RWPE1 (cell line): ENCODE measurements at places on chromosomes 13 and 19.

GRCh38 chr13:59356607-59357006 lies 807.1 kb downstream of the DIAPH3 start:
- DNase-seq: no peak

GRCh38 chr19:41705393-41706174 lies 2.8 kb upstream of the CEACAM5 start:
- DNase-seq: peak; percentile 26

DNA sequence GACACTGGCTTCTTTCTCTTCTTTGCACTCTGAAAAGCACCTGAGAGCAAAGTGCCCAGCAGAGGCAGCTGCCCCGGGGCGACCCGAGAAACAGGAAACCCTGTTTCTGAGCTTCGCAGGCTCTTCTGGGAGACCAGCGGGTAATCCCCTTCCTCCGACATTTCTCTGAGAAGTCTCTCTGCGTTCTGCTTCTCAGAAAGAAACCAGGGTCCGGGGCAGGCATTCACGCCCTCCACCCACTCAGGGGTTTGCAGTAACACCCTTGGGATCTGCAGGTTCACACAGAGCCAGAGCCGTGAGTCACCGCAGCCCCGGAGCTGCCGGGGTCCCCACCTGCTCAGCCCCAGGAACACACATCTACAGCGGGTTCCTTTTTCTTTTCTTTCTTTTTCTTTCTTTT lies 86.0 kb downstream of the GADD45B start:
- no peak for DNase-seq

GRCh38 chr19:54254195-54254906 lies 2.7 kb downstream of the LILRB5 start:
- no peak for DNase-seq

- DNase-seq: no peak
These were observed 18.5 kb upstream of the ZNF331 start for GRCh38 chr19:53519446-53519845.

- DNase-seq: no peak
These were observed 4.5 kb downstream of the ATP4B start for GRCh38 chr13:113653264-113654174.

DNA sequence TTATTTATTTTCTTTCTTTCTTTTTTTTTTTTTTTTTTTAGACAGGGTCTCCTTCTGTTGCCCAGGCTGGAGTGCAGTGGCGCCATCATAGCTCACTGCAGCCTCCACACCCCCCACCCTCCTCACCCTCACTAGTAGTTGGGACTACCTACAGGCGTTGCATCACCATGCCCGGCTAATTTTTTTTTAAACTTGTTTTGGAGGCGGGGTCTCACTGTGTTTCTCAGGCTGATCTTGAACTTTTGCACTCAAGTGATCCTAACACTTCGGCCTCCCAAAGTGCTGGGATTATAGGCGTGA lies 33.6 kb downstream of the GJA3 start:
- DNase-seq: no peak

- no peak for DNase-seq
These were observed 126.9 kb downstream of the SIPA1L3 start for GRCh38 chr19:38033658-38034491.

DNA sequence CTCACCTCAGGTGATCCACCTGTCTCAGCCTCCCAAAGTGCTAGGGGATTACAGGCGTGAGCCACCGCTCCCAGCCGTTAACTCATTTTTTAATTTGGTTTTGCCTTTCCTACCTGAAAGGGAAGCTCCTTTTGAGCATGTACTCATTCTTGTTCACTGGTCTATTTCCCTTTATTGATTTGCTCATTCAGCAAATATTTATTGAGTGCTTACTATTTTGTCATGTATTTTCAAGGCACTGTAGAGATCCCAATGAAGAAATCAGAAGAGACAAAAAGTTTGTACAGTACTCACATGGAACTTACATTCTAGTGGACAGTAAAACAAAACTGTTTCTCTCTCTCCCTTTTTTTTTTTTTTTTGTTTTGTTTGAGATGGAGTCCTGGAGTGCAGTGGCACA lies 13.8 kb downstream of the SPACA6 start:
- no peak for DNase-seq

DNA sequence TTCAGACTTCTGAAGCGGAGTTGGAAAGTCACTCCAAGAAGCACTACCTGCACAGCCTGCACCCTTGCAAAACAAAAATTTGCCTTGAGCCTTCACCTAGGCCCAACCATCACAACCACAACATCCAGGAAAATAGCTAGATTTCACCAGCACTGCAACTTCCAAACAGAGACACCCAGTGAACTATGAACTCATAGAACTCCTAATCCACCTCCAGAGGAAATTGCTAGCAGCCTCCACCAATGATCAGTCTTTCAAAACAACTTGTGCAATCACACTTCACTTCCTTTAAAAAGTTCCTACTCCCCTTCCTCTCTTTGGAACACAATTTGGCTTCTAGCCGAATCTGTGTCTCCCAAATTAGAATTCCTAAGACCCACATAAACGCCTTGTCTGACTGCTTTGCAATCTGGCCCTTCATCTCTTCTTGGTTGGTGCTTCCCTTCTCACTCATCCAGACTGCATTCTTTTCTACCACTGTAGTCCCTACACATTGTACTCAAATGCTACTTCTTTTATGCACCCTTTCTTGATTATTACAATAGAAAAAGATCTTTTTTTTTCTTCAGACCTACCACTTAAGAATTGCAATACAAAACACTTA lies 489.2 kb upstream of the ARGLU1 start:
- no peak for DNase-seq

DNA sequence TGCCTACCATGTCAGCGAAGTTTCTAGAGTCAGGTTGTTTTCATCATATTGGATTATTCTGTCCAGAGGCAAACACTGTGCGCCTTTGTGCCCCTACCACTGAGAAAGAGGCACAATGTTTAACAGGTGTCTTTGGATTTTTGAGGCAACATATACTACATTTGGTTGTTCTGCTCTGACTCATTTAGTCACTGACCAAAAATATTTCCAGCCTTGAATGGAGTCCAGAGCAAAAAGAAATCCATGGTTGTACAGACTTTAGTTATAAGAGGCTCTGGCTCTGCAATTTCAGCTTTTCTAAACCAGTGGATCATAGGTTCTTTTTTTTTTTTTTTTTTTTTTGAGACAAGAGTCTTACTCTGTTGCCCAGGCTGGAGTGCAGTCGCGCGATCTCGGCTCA lies 35.7 kb downstream of the LACC1 start:
- DNase-seq: no peak

DNA sequence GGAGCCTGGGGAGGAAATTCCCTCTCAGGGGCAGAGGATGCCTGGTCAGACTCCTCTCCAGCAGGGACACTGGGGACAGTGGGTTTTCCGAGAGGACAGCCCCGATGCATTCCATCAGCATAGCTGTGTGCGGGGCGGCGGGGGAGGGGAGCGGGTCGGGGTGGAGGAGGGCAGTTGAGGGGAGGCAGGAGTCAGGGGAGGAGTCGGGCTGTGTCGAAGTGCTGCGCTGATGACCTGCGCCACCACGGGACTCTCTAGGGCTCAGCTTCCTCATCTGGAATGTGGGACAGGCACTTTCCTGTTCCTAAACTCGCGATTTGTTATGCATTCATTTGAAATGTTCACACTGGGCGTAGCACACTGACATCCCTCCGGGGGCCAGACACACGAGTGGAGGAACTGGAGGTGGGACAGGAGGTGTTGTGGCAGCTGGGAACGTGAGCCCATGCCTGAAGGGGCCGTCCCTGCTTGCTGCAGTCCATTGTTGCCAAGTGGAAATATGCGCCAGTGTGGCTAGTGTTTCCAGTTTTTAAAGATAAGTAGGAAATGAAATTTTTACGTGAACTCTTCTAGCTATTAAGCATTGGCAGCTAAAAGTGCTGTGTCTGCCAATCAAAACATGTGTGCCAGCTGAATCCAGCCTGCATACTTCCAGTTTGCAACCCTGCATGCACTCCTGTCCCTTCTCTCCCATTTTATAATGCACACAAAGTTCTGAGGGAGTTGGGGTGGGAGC lies 43.3 kb downstream of the FLT1 start:
- no peak for DNase-seq

DNA sequence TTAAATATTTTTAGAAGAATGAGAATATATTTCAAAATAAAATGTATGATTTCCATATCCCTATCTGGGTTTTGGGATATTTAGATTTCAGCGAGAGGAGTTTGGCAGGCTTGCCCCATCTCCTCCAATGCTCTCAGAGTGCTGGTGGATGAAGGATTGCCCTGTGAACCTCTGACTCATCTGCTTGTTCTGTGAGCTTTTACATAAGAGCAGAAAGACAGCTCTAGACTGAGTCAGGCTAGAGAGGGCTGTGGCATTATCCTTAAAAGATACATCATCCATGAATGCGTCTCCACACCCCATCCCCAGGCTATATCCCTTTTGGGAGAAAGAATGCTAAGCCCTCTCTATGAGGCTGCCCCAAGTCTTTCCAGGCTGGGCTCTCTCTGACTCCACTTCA lies 190.6 kb downstream of the TUBA3C start:
- no peak for DNase-seq

GRCh38 chr13:106550570-106551135 lies 15.2 kb upstream of the EFNB2 start:
- DNase-seq: no peak

- no peak for DNase-seq
These were observed 16.9 kb upstream of the AP1M2 start for GRCh38 chr19:10603873-10604459.

GRCh38 chr13:113273321-113273720 lies 23.7 kb upstream of the LAMP1 start:
- DNase-seq: no peak

DNA sequence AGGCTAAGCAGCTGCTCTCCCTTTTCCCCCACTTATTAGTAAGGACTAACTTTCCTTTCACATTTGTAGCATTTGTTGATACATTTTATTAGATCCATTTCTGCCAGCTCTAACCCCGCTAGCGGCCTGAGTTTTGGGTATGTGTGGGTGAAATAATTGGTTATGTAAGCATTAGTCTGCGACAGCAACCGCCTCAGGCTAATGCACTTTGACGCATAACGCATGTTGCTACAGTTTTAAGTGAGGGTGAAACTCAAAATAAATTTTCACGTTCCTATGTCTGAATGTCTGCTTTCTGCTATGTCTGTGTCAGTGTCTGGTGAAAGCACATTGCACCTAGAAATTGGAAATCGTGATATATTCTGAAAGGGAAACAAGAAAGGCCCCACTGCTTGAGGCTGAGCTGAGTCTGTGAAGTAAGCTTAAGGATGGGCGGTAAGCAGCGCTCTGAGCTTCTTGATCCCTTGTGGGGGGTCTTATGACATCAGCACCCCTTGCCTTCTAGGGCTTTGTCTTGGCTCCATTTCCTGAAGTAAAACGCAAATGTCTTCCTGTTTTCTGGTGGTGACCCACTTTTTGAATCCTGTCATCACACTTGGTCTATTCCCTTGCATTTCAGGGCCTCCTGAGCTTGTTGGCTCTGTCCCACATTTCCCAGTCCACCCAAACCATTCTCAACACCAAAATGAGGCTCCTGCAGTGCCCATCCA lies 648.3 kb upstream of the ARGLU1 start:
- DNase-seq: no peak

- DNase-seq: no peak
These were observed at the start of gene EFNA2 for GRCh38 chr19:1285737-1286360. TSS of gene EFNA2 (plus strand) at chr19:1285873. CDS start at chr19:1286169, 296 bp downstream.
